ENCODE measurements at places on chromosomes 1 and 21.
A peak's percentile ranks its signal among the peaks of the same experiment; 100 is the strongest.

GRCh38 chr1:113027007-113027406, 46.0 kb upstream of the LRIG2 start:
- no peak for DNase-seq

- DNase-seq = no peak
Observed at GRCh38 chr1:53081384-53082066, 19.5 kb downstream of the PODN start.

- no peak for DNase-seq
Observed at GRCh38 chr1:64315402-64315801, 112.0 kb downstream of the UBE2U start.

- DNase-seq = peak; percentile 66
Observed at GRCh38 chr1:45721207-45721606, 29.2 kb downstream of the IPP start.

GRCh38 chr1:248837045-248837780, 811 bp upstream of the ZNF672 start:
- no peak for DNase-seq

GRCh38 chr1:160767395-160768294, 28.3 kb upstream of the LY9 start:
- DNase-seq = no peak

Data from AG04449 (cell line).